ENCODE measurements at places on chromosomes 11 and 22.

- no peak for DNase-seq
Observed at GRCh38 chr11:122101625-122102291, 14.3 kb downstream of the BLID start.

- no peak for DNase-seq
Observed at GRCh38 chr11:103985041-103985440, 51.4 kb upstream of the DDI1 start.

GRCh38 chr11:44285756-44286155 lies 24.2 kb downstream of the ALX4 start:
- DNase-seq: no peak

- DNase-seq: no peak
Observed at GRCh38 chr11:119130662-119131061, 9.3 kb downstream of the HINFP start.

DNA sequence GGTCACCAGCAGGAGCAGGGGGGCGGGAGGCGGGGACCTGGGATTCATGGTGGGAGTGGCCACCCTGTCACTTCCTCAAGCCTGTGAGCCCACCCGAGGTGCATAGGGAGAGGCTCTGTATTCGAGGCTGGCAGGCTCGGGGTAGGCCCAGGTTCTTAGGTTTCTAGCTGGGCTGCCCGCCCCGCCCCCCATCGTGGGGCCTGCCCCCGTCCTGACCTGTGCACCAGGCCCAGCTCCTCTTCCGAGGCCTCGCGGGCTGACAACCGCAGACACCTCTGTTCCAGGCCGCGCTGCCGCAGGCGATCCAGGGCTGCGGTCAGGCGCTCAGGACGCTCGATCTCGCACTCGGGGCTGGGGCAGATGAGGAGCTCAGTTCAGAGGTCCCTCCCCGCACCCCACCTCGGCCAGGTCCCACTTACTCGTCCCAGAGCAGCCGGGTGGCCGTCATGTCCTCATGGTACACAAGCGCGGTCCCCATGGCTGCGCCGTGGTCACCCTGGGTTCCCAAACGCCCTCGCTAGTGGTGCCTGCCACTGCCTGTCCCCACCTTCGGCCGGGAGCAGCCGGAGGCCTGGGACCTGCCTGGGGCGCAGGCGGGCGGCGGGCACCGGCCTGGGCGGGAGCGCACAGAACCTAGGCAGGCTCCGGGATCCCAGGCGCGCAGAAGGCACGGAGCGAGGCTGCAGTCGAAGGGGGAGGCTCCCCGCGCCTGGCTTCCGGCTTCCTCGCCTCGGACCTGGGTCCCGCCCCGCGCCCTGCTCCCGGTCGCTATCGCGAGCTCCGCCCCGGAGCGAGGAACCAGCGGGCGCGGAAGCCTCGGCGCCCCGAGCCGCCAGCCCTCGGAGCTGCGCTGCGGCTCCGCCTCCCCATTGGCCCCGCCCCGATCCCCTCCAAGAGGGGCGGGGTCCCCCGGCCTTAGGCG lies at the start of gene HDAC10:
Gene HDAC10 (minus strand): TSS at position 711 of the 922 bp plus-strand sequence. CDS start 233 bp downstream, at position 478.
- no peak for DNase-seq

- DNase-seq: no peak
Observed at GRCh38 chr11:102932678-102933077, 22.9 kb downstream of the MMP13 start.

DNA sequence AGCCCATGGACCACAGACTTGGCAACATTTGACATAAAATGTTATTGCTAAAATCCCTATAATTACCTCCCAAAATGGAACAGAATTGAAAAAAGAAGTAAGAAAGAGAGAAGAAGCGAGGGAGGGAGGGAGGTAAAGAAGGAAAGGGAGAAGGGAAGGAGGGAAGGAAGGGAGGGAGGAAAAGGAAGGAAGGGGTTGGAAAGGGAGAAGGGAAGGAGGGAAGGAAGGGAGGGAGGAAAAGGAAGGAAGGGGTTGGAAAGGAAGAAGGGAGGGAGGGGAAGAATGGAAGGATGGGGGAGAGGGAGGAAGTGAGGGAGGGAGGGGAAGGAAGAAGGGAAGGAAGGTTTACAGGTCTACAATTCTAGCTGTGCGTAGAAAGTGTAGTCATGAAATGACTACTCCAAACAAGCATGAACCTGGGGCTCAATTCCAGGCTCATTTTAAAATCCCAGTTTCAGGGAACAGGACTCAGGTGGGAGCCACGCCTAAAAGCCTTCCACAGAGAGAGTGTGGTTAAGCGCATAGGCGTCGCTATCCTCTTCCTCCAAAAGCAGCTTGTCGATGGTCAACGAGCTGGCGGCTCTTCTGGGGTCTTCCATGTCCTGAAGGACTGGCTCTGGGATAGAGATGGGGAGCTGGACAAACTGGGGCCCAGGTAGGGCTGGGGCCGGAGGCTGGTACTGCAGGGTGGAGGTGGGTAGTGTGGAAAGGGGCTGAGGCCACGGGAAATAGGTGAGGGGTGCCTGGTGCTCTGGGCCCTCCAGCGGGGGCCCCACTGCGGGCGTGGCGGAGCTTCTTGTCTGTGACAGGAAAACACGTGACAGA lies 25.1 kb downstream of the POU2AF1 start:
- no peak for DNase-seq

DNA sequence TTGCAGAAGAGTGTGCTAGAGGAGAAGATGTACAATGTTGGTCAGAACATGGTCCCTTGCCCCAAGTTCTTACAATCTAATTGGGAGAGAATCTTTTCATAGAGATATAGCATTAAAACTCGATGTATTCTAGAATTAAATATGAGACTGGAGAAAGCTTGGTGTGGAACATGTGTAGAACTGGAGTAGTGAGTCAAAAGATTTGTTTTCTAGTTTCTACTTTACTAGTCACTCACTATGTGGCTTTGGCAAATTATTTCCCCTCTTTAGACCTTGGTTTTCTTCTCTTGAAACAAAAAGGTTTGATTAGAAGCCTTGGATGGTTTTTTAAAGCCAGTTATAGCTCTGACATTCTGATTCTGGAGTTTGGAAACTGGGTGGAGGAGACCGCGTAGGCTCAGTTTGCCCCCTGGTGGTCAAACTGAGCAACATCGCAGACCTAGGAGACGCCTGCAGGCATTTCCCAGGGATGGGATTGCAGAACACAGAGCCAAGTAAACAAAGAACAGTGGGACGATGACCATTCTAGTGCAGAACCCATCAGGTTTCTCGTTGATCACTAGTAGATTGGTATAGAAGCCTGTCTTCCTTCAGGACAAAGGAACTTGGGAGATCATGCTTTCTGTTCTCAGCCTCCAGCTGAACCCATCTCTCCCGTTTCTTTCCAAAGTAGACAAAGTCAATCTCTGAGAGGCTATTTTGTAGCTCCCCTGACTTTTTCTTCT lies 8.5 kb upstream of the CHRDL2 start:
- no peak for DNase-seq

- DNase-seq: no peak
Observed at GRCh38 chr11:129458756-129459535, 83.3 kb downstream of the BARX2 start.

DNA sequence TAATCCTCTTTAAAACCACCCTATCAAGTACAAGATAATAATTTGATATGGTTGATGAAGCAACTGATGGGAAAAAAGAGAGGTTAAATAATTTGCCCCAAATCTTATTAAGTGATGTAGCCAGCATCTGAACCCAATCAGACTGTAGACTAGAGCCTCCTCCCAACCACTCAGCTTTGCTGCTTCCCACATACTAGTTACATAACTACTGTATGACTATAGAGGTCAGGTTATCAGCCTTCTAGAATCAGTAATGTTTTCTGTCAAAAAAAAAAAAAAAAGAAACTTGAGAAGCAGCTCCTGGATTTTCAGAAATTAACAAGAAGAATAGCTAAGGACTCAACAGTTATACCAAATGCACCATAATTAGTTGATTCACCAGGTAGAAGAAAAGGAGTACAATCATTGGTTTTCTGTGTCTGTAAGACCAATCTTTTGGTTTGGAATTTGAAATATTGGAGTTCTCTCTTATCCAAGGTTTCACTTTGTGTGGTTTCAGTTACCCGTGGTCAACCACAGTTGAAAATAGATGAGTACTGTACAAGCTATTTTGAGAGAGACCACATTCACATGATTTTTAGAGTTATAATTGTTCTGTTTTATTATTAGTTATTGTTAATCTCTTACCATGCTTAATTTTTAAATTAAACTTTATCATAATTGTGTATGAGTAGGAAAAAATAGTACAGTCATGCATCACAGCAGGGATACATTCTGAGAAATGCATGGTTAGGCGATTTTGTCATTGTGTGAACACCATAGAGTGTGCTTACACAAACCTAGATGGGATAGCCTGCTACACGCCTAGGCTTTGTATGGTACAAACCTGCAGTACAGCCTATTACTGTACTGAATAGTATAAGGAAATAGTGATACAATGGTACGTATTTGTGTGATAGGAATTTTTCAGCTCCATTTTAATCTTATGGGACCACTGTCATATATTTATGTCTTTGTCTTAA lies 72.2 kb downstream of the PDHX start:
- no peak for DNase-seq

GRCh38 chr11:74654976-74655375 lies 62.6 kb downstream of the POLD3 start:
- DNase-seq: no peak

DNA sequence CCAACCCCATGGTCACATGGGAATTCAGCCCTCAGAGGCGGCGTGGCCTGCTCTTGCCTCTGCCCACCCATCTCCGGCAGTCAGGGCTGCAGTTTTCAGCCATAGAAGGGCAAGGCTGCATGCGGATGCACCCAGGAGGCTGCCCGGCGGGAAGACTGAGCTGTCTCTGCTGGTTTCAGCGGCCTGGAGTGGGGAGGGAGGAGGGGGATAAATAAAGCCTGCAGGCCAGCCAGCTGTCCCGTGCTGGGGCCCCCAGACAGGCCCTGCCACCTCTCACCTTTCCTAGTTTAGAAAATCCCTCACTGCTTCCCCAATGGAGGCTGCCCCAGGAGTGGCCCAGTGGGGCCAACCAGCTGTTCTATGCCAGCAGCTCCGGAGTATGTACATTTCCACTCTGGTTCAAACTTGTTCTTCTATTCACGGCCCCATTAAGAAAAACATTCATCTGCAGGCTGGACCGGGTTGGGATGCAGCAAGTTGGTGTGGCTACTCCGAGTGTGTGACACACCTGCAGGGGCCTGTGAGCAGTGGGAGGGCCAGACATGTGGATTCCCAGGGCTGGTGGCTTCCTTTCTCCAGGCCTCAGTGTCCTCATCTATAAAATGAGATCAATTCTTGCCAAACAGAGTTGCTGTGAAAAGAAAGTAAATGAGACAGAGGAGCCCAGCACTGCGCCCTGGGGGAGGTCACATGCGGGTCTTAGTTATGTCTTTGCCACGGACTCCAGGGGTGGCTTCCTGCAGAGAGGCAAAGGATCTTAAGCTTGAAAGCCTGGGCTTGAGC lies 5.0 kb downstream of the MICALL1 start:
- no peak for DNase-seq

DNA sequence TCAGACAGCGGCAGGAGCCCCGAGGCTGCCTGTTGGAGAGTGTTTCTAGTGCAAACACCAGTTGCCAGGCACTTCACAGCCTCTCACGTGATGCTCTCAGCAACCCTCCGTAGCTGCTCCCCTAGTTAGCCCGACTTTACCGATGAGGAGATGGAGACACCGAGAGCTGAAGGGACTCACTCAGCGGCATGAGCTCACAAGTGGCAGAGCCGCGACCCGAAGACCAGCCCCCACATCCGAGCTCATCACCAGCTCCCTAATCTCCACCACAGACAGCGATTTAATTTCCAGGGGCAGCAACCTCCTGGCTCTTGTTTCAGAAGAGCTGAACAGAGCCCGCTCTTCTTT lies 28.7 kb upstream of the RTL6 start:
- DNase-seq: no peak

- no peak for DNase-seq
Observed at GRCh38 chr11:1051356-1052132, 15.0 kb upstream of the MUC6 start.

DNA sequence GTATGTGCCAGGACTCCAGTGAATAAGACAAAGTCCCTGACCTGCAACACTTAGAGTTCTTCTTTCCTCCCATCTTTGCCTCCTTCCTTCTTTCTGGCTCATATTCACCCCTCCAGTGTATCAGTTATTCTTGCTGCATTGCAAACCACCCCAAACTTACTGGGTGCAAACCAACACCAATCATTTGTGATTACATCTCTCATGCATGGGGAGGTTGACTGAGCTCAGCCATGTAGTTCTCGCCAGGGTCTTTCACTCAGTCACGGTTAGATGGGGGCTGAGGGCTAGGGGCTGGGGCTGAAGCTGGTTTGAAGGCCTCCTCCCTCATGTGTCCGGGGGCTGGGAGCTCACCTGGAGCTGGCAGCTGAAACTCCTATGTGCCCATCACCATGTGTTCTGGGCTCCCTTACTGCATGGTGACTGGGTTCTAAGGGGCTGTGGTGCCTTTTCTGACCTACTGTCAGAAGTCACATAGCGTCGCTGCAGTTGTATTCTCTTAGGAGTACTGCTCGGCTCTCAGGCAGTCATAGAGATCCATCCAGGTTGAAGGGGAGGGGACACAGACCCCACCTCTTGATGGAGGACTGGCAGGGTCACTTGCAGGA lies 35.0 kb upstream of the CACNG2 start:
- no peak for DNase-seq

DNA sequence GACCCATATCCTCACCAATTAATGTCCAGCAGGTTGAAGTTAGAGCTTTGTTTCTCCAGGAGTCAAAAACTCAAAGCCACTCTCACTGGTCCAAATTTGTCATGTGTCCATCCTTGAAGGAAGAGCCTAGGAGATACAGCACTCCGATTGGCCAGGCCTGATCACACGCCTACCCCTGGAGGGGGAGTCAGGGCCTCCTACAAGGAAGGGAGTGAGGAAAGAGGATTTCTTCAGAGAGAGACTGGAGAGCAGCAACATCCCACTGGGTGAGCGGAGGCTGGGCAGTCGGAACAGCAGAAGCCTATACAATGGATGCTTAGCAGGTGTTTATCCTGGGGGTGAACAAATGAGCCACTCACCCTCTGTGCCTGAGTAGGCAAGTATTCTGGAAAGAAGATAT lies 113.9 kb downstream of the TRIM29 start:
- no peak for DNase-seq

DNA sequence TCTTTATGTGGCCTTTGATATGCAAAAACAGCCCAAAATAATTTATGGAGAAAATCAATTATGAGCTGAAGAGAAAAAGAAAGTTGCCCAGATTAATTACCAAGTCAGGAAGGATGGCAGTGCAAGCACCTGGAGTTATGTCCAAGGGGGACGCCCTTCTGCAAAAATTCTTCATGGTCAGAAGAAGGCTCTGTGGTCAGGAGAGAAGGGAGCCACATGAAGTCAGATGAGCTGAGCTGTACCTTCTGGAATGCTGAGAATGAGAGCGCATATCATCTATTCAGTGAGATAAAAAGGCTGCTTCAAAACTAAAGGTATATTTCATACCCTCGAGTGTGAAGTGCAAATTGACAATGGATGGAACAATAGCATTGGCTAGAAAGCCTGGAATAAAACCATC lies 607.4 kb downstream of the NTM start:
- no peak for DNase-seq
